ENCODE measurements at places on chromosomes 12 and 14.
A peak's percentile ranks its signal among the peaks of the same experiment; 100 is the strongest.

DNA sequence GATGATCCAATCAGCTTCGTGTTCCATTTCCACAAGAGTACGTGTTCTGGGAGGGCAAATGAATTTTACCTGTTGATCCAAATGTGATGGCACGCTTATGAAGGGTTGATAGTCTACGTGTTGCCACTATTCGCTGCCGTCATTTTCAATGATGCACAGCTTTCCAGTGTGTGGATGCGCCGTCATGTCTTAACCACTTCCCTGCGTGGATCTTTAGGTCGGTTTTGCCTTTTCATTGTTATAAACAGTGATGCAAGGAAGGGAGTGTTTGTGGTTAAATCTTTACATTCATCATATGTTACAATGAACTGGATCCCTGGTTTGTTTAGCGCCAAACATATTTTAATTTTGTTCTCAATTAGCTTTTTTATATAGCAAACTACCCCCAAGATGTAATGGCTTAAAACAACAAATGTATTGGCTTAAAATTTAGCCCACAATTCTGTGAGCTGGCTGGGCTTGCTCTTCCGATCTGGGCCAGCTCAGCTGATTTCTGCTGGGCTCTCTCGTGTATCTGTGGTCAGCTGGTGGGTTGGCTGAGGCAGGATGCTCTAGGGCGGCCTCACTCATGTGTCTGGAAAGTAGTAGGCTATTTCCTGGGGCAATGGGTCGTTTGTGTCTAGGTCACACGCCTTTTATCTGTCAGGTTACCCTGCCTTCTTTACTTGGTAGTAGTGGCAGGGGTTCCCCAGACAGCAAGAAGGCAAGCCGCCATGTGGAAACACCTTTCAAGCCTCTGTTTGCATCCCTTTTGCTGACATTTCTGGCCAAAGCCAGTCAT is 176.7 kb downstream of the CRADD start:
- no peak for DNase-seq

DNA sequence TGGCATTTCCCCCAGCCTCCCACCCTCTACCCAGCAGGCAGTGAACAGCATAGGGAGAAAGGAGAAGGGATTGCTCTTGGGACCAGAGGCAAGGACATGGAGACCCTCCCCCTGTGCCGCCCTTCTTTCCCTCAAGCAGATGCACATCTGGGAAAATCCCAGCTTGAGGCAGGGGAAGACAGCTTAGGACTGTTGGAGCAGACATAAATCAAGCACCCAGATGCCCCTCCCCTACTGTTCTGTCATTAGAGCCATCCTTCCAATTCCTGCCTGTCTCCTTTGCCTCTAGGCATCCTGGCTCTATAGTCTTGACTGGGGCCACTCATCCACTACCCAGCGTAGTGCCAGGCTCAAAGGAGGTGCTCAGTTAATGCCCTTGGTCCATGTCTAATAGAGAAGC is 7.5 kb upstream of the CISTR start:
- peak; percentile 28 for DNase-seq

DNA sequence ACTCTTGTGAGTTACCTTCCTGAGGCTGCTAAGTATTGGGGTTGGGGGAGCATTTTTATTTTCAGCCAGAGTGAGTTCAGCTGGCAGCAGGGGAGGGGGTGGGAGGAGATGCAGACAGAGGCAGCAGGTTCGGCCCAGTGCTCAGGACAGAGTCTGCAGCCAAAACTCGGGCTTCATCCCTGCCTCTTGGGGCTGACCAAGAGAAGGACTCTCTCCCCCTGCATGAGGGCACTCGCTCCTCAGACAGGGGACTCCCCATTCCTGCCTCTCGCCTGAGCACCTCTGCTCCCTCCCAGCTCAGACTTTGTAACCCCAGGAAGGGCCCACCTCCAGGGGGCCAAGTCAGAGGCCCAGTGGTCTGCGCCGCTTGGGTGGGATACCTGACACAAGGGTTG is 1.1 kb upstream of the AKT1 start:
- DNase-seq, result no peak

- DNase-seq, result no peak
These were observed 578.7 kb upstream of the SEL1L start for GRCh38 chr14:82112210-82112839.

Measured in retina (tissue), 1 donor.